Fibroblast of skin of abdomen (primary cell): ENCODE measurements at places on chromosomes 16 and 17.

- DNase-seq: no peak
Observed at GRCh38 chr16:57540387-57540786, 2.1 kb upstream of the ADGRG5 start.

GRCh38 chr17:54727624-54728023, 173.0 kb upstream of the TOM1L1 start:
- DNase-seq: no peak

DNA sequence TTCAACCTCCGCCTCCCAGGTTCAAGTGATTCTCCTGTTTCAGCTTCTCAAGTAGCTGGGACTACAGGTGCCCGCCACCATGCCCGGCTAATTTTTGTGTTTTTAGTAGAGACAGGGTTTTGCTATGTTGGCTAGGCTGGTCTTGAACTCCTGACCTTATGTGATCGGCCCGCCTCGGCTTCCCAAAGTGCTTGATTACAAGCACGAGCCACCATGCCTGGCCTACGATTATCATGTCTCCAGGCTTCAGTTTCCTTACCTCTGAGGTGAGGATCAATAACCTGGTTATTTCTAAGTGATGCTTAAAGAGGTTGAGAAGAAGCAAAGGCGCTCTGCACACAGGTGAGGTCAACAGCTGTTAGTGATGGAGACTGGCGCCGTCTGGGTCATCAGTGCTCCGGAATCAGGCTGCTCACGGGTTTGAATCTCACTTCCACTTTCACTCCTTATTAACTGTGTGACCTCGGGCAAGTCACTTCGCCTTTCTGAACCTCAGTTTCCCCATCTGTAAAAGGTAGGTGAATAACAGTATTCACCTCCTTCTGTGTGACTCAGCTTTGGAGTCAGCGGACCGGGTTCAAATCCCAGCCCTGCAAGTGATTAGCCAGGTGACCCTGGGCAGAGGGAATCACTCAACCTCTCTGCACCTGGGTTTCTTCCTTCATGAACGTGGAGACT, 745 bp upstream of the ABCC1 start:
- no peak for DNase-seq

GRCh38 chr17:18025945-18026776, 12.8 kb downstream of the ATPAF2 start:
- peak; percentile 82 for DNase-seq

GRCh38 chr17:4666296-4666695, 24.8 kb upstream of the ALOX15 start:
- DNase-seq: no peak

DNA sequence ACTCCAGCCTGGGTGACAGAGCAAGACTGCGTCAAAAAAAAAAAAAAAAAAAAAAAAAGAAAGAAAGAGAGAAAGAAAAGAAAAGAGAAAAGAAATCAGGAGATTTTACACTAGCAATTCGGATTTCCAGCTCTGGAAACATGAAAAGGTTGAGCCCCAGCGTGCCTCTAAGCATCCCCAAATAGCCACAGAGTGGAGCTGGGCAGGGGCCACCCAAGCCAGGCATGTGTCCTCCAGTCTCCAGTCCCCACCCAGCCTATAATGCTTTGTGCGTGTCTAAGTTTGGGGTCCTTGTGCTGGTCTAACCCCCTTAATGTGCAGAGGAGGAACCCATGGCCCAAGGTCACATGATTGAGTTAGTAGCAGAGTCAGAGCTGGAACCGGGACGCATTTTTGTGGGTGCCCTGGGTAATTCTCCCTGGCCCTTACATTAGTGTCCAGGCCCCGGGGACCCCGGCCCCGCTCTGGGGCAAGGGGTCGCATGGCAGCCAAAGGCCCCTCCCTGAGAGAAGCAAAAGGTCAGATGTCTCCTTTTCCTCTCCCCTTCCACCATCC, 19.9 kb downstream of the ADAM11 start:
- DNase-seq: no peak

DNA sequence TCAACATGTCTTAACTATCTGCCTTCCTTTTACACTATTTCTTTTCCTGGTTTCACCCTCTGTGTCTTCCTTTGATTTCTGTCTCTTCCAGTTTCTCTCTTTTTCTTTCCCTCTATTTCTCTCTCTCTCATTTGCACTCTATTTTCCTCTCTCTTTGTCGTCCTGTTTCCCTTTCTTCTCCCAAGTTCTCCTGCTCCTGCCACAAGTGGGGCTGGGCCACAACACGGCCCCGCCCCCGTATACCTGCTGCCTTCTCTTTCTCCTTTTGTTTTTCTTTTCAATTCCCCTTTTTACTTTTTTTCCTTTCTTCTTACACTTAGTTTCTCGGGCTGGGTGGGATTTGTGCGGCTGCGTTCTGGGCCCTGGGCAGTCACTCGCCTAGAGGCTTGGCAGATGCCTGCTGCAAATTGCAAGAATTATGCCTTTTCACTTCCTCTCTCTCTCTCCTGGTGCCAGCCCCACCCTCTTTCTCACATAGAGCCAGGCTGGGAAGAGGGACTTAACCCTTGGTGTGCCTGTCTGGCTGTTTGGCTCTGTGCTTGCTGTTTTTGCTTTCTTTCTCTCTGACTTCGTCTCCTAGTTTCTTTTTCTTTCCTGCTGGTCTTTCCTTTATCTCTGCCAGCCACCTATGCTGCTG, 2139.4 kb downstream of the TP53TG3F start:
- no peak for DNase-seq

- DNase-seq: no peak
Observed at GRCh38 chr16:15674571-15674970, 24.5 kb downstream of the NDE1 start.

GRCh38 chr16:54706406-54706805, 224.3 kb upstream of the IRX5 start:
- DNase-seq: no peak

DNA sequence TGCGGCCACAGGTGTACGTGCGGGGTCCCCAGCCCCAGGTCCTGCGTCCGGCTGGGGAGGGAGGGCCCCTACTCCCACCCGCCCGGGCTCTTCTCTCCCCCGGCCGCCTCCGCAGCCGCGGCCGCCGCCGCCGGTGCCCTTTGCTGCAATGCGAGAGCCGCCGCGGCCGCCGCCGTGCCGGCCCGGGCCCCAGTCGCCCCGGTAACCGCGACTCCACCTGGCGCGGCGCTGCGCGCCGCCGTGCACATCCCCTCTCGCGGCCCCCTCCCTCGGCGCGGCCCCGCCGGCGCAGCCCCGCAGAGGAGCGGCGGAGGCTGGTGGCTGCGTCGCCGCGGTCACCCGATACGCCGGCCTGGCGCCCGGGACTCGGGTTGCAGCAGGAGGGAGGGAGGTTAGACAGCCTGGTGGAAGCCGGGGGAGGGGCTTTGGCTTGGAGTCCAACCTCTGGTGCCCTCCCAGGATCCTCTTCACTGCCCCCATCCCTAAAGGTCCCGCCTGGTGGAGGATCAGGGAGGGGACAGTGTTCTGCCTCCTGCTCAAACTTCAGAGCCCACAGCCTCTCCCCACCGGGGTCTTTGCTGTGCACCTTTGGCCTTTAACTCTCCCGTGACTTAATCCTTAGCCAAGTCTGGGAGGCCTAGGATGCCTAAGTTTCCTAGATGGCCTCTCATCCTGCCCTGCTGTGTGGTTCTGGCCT, 32.9 kb downstream of the SRCIN1 start:
- DNase-seq: no peak

- no peak for DNase-seq
Observed at GRCh38 chr17:71600137-71600789, 520.6 kb upstream of the SOX9 start.

DNA sequence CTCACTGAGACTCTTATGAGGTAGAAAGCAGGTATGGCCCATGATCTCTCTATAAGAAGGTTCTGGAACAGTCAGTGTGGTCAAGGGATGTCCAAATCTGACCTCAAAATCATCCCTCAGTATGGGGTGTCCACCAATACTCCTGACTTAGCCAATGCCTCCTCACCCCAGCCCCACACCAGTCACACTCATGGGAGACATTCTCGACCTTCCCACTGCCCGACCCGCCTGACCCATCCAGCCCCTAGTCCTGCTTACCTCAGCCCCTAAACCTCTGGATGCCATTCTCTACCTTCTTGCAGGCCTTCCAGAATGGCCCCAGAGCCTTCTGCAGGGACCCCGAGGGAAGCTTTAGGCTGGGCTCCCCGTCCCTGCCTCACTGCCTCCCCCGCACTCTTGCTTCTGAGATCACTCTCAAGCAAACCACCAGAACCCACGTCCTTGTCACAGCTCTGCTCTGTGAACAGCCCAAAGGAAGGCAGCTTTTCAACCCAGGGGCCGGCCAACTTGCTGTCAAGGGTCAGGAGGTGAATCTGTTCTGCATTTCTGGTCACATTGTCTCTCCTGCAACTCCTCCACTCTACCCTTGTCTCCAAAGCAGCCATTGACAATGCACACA, 44.9 kb upstream of the RBFOX3 start:
- DNase-seq: no peak

GRCh38 chr17:21250854-21251253, 2.4 kb downstream of the NATD1 start:
- DNase-seq: no peak

DNA sequence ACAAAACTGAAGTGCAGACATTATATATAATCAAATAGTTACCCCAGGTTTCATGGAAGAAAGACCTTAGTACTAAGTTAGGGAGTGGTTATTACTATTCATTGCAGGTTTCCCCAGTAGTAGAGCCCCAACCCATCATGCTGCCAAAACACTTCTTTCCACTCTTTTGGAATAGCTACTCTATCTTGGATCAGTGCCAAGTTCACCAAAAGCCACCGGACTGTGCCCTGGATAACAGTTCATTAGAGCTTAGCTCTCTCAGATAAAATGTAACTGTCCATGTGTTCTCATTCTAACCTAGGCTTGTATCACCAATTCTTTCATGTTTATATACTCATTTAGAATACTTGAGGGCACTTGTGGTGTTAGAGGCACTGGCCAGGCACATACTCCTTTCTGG, 540.1 kb upstream of the C16orf82 start:
- DNase-seq: no peak

DNA sequence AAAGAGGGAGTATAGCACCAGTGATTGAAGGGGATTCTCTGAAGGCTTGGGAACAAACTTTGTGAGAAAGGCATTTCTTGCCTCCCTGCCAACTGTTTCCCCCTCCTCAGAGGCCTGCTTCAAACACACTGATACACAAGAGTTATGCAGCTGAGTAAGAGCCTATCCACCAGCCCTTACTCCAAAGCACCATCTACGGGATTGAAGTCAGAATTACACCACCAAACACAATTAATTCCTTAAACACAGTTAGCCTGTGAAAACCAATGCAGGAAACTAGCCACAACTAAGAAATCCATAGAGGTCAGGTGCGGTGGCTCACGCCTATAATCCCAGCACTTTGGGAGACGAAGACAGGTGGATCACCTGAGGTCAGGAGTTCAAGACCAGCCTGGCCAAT, 138.3 kb downstream of the SHCBP1 start:
- DNase-seq: no peak
